GM23248 (cell line): ENCODE measurements at places on chromosomes 13 and 19. TPM values are rescaled to one million over a fixed set of nuclear protein-coding genes. Genes with fewer than 3 reads are reported as not detected.

Gene LATS2
- 23.0 and 28.5 TPM in 2 replicates for total RNA-seq

GRCh38 chr19:40633207-40633606 is 32.0 kb downstream of the LTBP4 start:
- peaks cover 15% of the 10 kb centered on the region for H3K4me1 ChIP-seq
- H3K36me3 ChIP-seq = no peaks in the 10 kb centered on the region; the same call in 1 of the 2 replicates
- no peak overlapping the region for H3K27ac ChIP-seq
- no peak overlapping the region for H3K4me3 ChIP-seq

DNA sequence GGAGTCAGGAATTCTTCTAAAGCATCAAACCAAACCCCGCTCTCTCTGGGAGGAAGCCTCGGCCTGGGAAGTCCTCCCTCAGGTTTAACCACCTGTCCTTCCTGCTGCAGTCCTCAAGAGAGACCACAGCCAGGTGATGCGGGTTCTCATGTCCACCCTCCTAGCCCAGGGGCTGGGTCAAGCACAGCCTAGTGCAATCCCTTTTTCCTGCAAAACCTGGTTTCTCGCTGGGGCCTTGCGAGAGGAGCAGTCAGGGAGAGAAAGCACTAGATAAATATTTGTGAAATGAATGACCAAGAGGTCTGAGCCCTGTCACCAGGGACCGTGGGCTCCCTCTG is 2.4 kb downstream of the SLC8A2 start:
- H3K27ac ChIP-seq = no peak overlapping the region
- no peak overlapping the region for H3K4me3 ChIP-seq
- no peaks in the 10 kb centered on the region for H3K36me3 ChIP-seq
- DNase-seq = no peak
- peaks cover 45% of the 10 kb centered on the region for H3K27me3 ChIP-seq

Gene SIGLEC14
- total RNA-seq = not detected in 2 replicates

DNA sequence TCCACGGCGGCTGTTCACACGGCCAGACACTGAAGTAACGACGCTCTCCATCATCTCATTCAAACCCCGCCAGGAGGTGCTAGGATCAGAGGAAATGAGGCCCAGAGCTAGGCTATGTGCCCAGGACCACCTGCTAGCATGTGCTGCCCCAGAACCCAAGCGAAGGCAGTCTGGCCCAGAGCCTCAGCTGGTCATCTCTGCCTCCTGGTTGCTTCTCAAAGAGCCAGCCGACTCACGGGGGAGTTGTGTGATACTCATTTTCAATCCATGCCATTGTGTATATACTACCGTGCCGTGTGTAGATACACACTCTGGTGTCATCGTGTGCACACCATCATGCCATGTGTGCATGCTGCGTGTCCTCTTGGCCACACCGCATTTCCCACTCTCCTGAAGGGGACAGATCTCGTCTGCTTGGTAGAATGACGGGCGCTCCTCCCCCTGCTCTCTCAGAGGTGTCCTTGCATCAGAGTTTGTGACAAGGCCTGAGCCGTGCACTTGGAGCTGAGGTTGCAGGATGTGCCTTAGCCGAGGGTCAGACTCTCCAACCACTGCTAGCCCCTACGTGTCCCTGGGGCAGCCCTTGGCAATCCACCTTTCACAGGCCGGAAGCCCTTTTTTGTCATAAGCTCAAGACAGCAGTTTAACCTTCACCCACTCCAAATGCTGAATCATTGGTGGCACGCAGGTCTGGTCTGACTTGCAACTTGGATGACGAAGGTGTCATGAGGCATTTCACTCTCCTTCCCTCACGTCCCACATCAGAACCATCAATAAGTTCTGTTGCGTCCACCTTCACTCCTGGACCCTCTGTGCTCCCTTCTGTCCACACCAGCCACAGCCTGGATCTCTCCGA is 130.4 kb downstream of the CRYL1 start:
- peak; percentile 14 for DNase-seq
- no peaks in the 10 kb centered on the region for H3K36me3 ChIP-seq
- no peak overlapping the region for H3K27ac ChIP-seq
- H3K4me1 ChIP-seq = no peaks in the 10 kb centered on the region

DNA sequence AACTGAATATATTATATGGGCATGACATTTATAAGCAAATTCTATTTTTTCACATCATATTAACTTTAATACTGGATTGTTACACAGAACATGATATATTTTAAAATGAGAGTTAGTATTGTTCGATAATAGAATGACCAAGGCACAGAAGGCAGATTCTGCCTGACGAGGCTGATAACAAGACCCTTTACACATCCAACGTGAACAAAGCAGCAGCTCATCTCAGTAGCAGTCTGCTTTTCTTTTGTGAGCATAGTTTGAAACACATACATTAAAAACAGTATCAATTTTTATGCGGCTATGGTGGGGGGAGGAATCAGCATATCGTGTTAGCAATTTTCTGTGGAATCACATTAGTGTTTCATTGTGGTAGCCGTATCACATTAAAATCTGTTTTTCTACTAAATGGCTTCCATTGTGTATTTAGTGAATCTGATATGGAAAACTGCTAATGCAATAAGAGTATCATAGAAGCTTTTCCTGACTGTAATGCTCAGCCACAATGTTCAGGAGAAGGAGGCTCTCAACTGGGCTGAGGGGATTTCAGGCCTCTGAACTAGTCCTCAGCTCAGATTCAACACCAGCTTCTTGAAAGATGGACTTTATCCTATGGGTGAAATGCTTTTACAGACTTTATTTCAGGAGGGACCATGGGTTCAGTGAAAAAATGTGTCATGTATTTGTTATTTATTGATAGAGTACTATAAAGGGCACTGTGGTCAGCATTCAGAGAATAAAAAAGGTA is 4.0 kb downstream of the SMAD9 start:
- DNase-seq = no peak
- H3K4me1 ChIP-seq = peaks cover 18% of the 10 kb centered on the region
- no peak overlapping the region for H3K4me3 ChIP-seq

- H3K36me3 ChIP-seq = peaks cover 9% of the 10 kb centered on the region; the same call in 1 of the 2 replicates
- H3K27me3 ChIP-seq = no peaks in the 10 kb centered on the region
- no peak overlapping the region for H3K4me3 ChIP-seq
- DNase-seq = no peak
Observed at GRCh38 chr13:44506719-44507118, 69.4 kb downstream of the TSC22D1 start.

GRCh38 chr13:110346661-110347067 is 39.6 kb downstream of the COL4A2 start:
- H3K4me1 ChIP-seq = peaks cover 20% of the 10 kb centered on the region
- no peak overlapping the region for H3K4me3 ChIP-seq
- H3K27ac ChIP-seq = no peak overlapping the region
- H3K27me3 ChIP-seq = no peaks in the 10 kb centered on the region
- DNase-seq = peak; percentile 21

Gene PRODH2
- not detected in 2 replicates for total RNA-seq

Gene FFAR3
- not detected in 2 replicates for total RNA-seq

GRCh38 chr13:35733827-35734226 is 257.3 kb upstream of the MAB21L1 start:
- no peak overlapping the region for H3K4me3 ChIP-seq
- no peaks in the 10 kb centered on the region for H3K27me3 ChIP-seq

DNA sequence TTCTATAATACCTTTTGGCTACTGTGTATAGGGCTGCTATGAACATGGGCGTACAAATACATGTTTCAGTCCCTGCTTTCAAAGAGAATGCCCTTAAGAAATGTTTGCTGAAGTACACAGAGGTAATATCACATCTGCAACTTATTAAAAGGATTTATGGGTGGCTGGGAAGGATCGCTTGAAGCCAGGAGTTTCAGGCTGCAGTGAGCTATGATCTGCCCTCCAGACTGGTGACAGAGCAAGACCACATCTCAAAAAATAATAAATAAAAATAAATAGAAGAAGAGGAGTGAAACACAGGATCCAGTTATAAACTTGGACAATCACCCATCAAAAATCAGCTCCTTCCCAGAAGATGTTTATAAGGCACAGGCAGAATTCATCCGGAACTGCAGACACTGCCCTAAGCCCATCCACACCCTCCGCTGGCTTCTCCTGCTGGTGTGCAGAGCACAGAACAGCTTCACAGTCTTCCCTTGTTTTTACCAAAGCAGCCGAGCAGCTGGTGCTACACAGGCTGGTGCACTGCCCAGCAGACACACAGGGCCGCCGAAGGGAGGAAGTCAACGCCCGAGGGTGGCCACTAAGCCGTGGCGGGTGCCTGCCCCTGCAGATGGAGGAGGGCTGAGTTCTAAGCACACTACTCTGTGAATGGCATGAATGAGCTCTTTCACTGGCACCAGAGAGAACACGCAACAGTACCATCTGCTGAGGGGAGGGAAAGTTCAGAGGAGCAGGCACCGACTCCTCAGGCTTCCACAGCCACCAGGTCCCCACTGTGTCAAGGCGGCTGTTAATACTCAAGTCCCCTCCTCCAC is 44.0 kb downstream of the BRD4 start:
- no peaks in the 10 kb centered on the region for H3K36me3 ChIP-seq
- DNase-seq = peak; percentile 66
- H3K4me3 ChIP-seq = no peak overlapping the region
- H3K27ac ChIP-seq = peak overlapping the region; percentile 41

Gene IFNL1
- not detected in 2 replicates for total RNA-seq

Gene IGFL2
- total RNA-seq = not detected in 2 replicates

Gene NALCN
- 3.6 and 3.9 TPM in 2 replicates for total RNA-seq

DNA sequence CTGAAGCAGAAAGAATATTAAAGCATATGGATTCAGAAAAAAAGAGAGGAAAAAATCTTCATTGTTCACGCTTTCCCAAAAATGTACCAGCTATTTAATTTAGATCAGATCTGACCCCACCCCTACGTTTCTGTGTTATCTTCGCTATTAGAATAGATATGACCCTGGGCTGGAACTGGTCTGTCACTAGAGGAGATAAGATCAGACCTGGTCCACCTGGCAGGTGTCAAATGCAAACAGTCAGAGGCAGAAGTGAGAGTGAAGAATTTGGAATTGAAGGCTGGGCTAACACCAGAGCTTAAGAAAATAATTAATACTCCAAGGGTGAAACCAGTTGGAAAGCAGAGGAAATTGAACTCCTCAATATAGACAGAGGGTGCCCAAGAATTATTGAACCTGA is 30.0 kb upstream of the MBNL2 start:
- no peaks in the 10 kb centered on the region for H3K36me3 ChIP-seq
- H3K4me3 ChIP-seq = no peak overlapping the region
- H3K4me1 ChIP-seq = no peaks in the 10 kb centered on the region; the same call in 1 of the 2 replicates
- DNase-seq = no peak
- H3K27ac ChIP-seq = no peak overlapping the region

- H3K36me3 ChIP-seq = no peaks in the 10 kb centered on the region
- H3K27ac ChIP-seq = no peak overlapping the region
- DNase-seq = no peak
- H3K4me1 ChIP-seq = peaks cover 16% of the 10 kb centered on the region
- H3K27me3 ChIP-seq = no peaks in the 10 kb centered on the region
Observed at GRCh38 chr13:30346789-30347167, 39.4 kb upstream of the KATNAL1 start.

Gene ANGPTL4
- 11.4 and 13.1 TPM in 2 replicates for total RNA-seq

- H3K27ac ChIP-seq = no peak overlapping the region
- no peaks in the 10 kb centered on the region for H3K36me3 ChIP-seq
- peaks cover 6% of the 10 kb centered on the region; the same call in 1 of the 2 replicates for H3K4me1 ChIP-seq
Observed at GRCh38 chr19:45153339-45154063, 7.3 kb downstream of the NKPD1 start.

Gene ZNF439
- total RNA-seq = 7.8 and 12.1 TPM in 2 replicates

Gene C19orf38
- 0.22 TPM in 1 of 2 replicates, not detected in the other for total RNA-seq

DNA sequence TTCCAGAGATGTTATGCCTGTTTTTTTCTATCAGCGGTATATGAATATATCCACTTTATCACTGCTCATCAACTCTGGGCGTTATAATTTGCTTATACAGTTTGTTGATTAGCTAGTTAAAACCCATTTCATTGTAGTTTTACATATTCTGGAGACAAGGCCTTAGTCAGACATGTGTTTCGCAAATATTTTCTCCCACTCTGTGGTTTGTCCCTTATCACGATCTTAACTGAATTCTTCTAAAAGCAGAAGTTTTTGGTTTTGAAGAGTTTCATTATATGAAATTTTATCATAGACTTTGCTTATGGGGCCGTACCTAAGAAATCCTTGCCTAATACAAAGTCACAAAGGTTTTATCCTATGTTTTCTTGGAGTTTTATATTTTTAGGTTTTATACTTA is 84.6 kb downstream of the FRY start:
- H3K36me3 ChIP-seq = no peaks in the 10 kb centered on the region
- no peak overlapping the region for H3K4me3 ChIP-seq
- DNase-seq = no peak
- no peaks in the 10 kb centered on the region for H3K27me3 ChIP-seq

GRCh38 chr13:46622630-46623256 is 69.8 kb downstream of the LRCH1 start:
- no peaks in the 10 kb centered on the region for H3K27me3 ChIP-seq
- DNase-seq = peak; percentile 94
- H3K4me3 ChIP-seq = peak overlapping the region; percentile 32; the same call in 1 of the 2 replicates

DNA sequence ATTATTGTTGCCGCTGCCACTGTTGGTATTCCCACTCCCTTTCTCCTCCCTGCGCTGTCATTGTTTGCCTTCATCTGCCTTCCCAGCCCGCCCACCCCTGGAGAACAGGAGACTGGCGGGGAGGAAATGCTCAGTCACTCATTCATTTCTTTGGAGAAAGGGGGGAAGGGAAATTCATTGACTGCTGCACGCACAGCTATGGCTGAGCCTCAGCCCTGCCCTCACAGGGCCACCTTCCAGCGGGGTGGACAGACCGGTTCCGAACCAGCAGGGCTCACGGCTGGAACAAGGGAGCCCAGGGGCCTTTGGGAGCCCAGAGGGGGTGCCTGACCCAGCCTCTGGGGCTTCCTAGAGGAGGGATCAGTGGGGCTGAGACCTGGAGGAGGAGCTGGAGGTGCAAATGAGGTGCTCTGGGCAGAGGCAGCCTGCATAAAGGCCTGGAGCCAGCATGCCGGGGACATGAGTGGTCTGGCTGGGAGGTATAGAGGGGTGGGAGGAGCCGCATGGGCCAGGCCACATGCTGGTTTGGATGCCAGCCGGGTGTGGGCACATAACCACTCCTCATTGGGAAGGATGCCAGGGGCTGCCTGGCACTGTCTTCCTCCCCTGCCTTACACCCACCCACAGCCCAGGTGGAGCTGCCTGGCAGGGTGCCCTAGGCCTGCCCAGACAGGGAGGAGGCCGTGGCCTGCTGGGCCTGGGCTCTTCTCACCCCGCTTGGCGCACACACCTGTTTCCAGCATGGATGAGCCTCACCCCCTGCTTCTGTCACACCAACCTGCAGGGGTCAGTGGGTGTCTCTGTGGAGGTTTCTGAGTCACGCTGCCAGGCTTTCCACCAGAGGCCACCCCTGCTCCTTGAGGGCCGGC is 26.8 kb downstream of the PPP5C start:
- H3K36me3 ChIP-seq = no peaks in the 10 kb centered on the region
- no peaks in the 10 kb centered on the region for H3K27me3 ChIP-seq
- H3K27ac ChIP-seq = peak overlapping the region; percentile 92
- peak; percentile 89 for DNase-seq
- peaks cover 42% of the 10 kb centered on the region for H3K4me1 ChIP-seq
- peak overlapping the region; percentile 46; the same call in 1 of the 2 replicates for H3K4me3 ChIP-seq
